ENCODE measurements at places on chromosomes 2 and 18. TPM values are rescaled to one million over a fixed set of nuclear protein-coding genes. Genes with fewer than 3 reads are reported as not detected.

- H3K4me3 ChIP-seq: no peak overlapping the region
- no peak for DNase-seq
- H3K27ac ChIP-seq: no peak overlapping the region
- H3K4me1 ChIP-seq: peaks cover 5% of the 10 kb centered on the region
- H3K27me3 ChIP-seq: no peaks in the 10 kb centered on the region
- H3K36me3 ChIP-seq: no peaks in the 10 kb centered on the region
These were observed 3.4 kb downstream of the ARHGAP28 start for GRCh38 chr18:6732952-6733351.

- H3K27me3 ChIP-seq: no peaks in the 10 kb centered on the region
- H3K4me3 ChIP-seq: no peak overlapping the region
- no peaks in the 10 kb centered on the region for H3K36me3 ChIP-seq
- no peak for DNase-seq
- peak overlapping the region; percentile 3 for H3K27ac ChIP-seq
These were observed 8.7 kb upstream of the COX7A2L start for GRCh38 chr2:42369532-42370229.

DNA sequence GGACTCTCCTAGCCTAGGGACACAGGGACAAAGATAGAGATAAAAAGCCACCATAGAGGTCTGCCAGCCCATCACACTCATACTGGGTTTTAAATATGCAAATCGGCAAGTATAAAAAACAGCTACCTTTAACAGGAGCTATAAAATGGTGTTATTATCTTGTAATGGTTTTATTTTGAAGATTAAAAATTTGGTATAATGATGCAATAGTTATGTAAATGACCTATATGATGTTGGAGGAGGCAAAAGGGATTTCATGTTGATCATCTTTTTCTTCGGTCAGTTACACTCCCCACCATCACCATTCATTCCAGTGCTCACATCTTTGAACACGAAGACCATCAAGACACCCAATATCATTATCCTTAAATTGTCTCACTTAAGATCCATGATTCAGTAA lies 11.2 kb downstream of the ZNF521 start:
- no peaks in the 10 kb centered on the region for H3K36me3 ChIP-seq
- no peaks in the 10 kb centered on the region for H3K4me1 ChIP-seq
- H3K27ac ChIP-seq: no peak overlapping the region
- H3K4me3 ChIP-seq: no peak overlapping the region
- no peaks in the 10 kb centered on the region for H3K27me3 ChIP-seq

- no peaks in the 10 kb centered on the region for H3K4me1 ChIP-seq
- DNase-seq: no peak
- no peak overlapping the region for H3K27ac ChIP-seq
- H3K4me3 ChIP-seq: no peak overlapping the region
These were observed 220.4 kb upstream of the SLC35G4 start for GRCh38 chr18:11388755-11389680.

GRCh38 chr2:170986566-170987258 lies 57.7 kb downstream of the GORASP2 start:
- H3K4me1 ChIP-seq: no peaks in the 10 kb centered on the region
- no peak overlapping the region for H3K4me3 ChIP-seq
- DNase-seq: no peak
- H3K27me3 ChIP-seq: no peaks in the 10 kb centered on the region
- H3K36me3 ChIP-seq: no peaks in the 10 kb centered on the region

GRCh38 chr2:146365041-146365440 lies 1479.8 kb upstream of the ACVR2A start:
- H3K27ac ChIP-seq: no peak overlapping the region
- no peaks in the 10 kb centered on the region for H3K4me1 ChIP-seq
- DNase-seq: no peak
- no peaks in the 10 kb centered on the region for H3K27me3 ChIP-seq
- H3K36me3 ChIP-seq: no peaks in the 10 kb centered on the region

DNA sequence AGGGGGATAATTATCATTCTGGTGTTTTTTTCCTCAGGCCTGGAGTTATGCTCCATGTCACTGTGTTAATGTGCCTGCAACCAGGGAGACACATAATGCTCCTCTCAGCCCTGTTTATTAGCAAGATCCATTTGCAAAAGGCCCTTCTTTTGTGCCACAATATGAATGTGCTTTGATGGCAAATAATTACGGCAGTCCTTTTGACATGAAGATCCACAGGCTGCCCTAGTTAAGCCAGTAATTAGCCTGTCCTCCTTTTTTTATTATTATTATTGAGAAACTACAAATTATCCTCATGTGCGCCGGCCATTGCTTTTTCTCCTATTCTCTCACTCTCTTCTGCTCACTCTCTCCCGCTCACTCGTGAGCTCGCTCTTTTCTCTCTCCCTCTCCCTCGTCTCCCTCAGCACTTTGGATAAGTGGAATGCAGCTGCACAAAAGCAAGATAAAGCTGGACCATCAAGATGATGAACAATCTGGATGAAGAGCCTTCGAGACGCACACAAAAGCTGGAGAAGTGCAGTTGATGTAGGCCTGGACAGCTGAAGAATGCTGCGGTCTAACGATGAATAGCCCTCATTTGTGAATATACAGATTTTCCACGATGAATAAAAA lies 762.3 kb downstream of the BCL11A start:
- no peak for DNase-seq
- H3K27me3 ChIP-seq: no peaks in the 10 kb centered on the region
- no peaks in the 10 kb centered on the region for H3K36me3 ChIP-seq
- no peaks in the 10 kb centered on the region for H3K4me1 ChIP-seq
- no peak overlapping the region for H3K27ac ChIP-seq
- H3K4me3 ChIP-seq: no peak overlapping the region

GRCh38 chr2:196225213-196225612 lies 53.8 kb upstream of the STK17B start:
- H3K36me3 ChIP-seq: peaks cover 32% of the 10 kb centered on the region
- H3K4me3 ChIP-seq: no peak overlapping the region
- H3K27ac ChIP-seq: no peak overlapping the region
- H3K4me1 ChIP-seq: no peaks in the 10 kb centered on the region
- no peak for DNase-seq

DNA sequence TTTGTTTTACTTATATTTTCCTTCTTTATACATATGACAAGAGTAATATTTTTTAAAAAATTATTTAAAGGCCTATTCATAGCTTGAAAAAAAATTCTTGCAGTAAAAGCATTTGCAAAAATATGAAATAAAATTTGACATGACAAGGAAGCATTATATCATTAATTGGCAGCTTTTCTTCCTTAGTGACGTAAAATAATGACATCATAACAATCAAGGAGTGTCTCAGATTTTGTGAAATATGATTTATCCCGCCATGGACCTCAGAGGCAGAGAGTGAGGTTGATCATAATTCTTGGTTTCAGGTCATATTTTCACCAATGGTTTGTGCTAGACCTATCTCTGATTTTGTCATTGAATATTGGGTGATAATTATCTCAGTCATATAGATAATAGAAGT lies 176.0 kb downstream of the MIB1 start:
- H3K27me3 ChIP-seq: no peaks in the 10 kb centered on the region
- no peak overlapping the region for H3K4me3 ChIP-seq
- H3K4me1 ChIP-seq: no peaks in the 10 kb centered on the region
- DNase-seq: no peak
- H3K27ac ChIP-seq: no peak overlapping the region

BMP10 gene
- total RNA-seq: not detected

ADGRF3 gene
- 0.30 TPM for total RNA-seq

ARHGAP28 gene
- 4.1 TPM for total RNA-seq

INPP5D gene
- 48.4 TPM for total RNA-seq

HRH4 gene
- total RNA-seq: 1.1 TPM
